Fibroblast of the aortic adventitia (primary cell): ENCODE measurements at places on chromosomes 2 and 18.

GRCh38 chr2:54059504-54059903, 55.9 kb upstream of the ACYP2 start:
- DNase-seq, result no peak

- DNase-seq, result peak; percentile 11
Observed at GRCh38 chr2:225841314-225841713, 441.8 kb downstream of the NYAP2 start.

GRCh38 chr2:190235101-190235500, 84.5 kb downstream of the HIBCH start:
- DNase-seq, result no peak

DNA sequence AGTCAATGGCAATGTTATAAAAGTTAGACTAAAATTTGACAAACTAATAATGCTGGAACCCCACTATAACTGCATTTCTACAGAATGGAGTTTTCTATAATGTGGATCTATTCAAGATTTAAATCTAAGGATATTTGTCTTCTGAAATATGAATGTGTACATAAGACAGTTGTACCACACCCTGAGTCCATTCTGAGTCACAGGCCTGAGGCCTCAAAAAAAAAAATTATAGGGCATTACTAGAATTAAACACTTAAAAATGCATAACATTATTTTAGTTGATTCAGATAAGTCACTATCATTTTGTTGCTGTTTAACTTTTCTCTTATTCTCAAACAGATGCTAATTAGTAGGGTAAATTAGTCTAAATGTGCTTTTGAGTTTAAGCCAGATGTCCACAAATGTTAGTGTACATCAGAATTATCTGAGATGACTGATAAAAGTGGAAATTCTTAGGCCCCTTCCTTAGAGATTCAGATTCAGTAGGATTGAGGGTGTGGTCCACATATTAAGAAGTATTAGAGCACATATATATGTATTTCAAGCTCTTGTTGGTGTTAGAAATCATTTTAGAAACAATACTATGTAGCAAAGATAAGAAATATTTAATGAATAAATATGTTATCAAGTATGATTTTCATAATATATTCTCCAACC, 42.4 kb upstream of the COL5A2 start:
- DNase-seq, result peak; percentile 63

DNA sequence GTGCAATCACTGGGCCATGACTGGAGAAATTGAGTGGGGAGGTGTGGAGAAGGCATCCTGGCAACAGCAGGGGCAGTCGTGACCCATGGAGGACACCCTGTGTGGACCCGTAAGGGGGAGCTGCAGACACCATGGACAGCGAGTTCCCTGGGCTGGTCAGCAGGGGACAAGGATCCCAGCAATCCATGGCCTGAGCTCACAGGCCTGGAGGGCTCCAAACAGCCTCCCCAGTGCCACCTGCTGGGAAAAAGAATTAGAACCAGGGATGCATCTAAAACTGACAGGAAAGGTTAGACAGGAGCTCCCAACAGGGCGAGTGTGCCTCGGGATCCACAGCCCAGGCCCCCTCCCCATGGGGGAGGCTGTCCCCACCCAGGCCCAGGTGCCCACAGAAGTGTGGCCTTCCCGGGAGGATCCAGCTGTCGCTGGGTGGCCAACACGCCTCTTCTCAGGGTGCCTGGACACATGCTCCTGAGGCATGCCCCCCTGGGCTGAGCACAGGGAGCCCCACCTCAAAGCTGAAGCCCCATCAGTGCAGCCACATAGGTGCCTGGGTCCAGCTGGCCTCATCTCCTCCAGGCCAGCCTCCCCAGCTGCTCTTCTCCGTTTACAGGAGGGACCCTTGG, 20.5 kb upstream of the KIF1A start:
- peak; percentile 67 for DNase-seq

- DNase-seq, result peak; percentile 87
Observed at GRCh38 chr2:75710577-75711253, at the start of gene GCFC2. GCFC2 (minus strand) TSS chr2:75710915; CDS start chr2:75710855, 60 bp downstream.

DNA sequence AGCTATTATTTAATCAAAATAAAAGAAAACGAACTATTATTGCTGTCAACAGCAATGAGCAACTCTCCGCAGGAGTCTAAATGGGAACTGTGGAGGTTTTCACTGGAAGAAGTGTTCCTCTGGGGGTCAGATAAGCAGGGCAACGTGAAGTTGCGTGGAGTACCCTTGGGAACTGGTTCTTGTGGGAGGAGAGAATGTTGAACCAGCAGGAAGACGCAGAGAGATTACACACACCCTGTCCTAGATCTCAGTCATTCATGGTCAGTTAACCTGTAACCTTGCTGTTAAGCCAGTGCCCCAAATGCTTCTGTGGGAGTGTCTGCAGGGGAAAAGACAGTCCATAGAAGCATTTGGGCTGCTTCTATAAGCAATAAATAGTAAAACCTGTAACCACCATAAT, 20.4 kb upstream of the CABLES1 start:
- no peak for DNase-seq

DNA sequence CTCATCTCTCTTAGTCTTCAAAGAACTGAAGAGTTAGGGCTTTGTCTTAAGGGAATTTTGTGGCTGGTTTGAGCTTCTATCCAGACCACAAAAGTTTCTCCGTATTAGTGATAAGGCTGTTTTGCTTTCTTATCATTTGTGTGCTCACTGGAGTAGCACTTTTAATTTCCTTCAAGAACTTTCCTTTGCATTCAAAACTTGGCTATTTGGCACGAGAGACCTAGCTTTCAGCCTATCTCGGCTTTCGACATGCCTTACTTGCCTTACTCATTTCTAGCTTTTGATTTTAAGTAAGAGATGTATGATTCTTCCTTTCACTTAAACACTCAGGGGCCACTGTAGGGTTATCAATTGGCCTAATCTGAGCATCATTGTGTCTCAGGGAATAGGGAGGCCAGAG, 29.9 kb downstream of the HDHD2 start:
- DNase-seq, result peak; percentile 24

- DNase-seq, result no peak
Observed at GRCh38 chr2:196040218-196040617, 28.4 kb downstream of the DNAH7 start.

DNA sequence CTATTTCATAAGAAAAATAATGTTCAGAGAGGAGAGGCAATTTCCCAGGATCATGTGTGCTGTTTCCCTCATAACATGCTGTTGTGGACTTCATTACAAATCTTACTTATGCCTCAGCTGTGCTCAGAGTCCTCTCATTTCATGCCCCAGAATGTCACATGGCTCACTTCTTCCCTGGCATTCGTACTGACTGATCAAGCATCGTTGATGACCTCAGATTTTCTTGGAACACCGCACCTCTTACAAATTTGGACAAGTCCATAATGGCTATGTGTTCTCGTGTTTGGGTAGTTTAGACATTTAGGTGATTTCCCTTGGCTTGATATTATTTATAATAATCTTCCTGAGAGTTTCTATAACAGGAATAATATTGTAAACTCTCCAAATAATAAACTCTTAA, 32.9 kb downstream of the SERPINB7 start:
- no peak for DNase-seq

GRCh38 chr2:55056024-55056521, 5.8 kb upstream of the RTN4 start:
- DNase-seq, result peak; percentile 56

- peak; percentile 98 for DNase-seq
Observed at GRCh38 chr2:195898505-195899191, 170.0 kb downstream of the DNAH7 start.

- DNase-seq, result no peak
Observed at GRCh38 chr2:54546518-54546917, 90.4 kb downstream of the SPTBN1 start.
